Fibroblast of the conjunctiva (primary cell): ENCODE measurements at places on chromosomes 4 and X.

- no peak for DNase-seq
Observed at GRCh38 chrX:68234171-68234910, 199.0 kb downstream of the OPHN1 start.

GRCh38 chr4:185764876-185765275, 47.1 kb downstream of the SORBS2 start:
- DNase-seq: no peak

- DNase-seq: no peak
Observed at GRCh38 chr4:95548738-95549245, at the start of gene UNC5C. Gene UNC5C, minus strand, starts transcription at chr4:95548973.

DNA sequence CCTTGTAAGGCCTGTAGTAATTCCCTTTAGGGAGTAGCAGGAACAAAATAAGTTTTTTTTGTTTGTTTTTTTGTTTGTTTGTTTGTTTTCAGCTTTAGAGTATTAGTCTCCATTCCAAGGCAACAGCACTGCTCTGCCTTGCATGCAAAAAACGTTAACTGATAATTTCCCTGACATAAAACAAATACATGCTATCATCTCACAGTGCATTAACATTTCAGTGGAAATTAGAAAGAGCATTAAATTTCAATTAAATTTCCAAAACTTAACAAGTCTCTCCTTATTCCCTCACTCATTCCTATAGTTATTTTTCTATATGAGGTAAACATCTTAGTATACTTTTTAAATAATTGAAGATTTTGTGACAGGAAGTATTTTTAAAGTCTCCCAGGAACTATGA, 378.4 kb upstream of the PCDH7 start:
- no peak for DNase-seq

DNA sequence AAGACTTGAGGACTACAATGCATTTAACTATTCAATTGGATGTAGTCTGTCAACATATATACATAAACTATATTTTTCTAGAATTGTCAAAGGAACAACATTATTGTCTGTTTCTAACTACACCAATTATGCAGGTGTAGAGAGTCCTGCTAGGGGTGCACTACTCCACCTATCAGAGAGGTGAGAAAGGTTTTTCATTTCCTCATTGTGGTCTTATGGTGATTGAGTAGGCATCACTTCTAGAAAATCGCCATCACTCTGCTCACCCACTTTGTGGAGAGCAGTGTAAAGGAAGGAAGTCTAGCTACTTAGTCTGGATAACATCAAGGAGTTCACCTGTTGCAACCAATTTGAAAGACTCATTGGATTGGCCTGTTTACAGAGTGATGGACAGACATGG, 4.4 kb upstream of the ADH1C start:
- DNase-seq: no peak

GRCh38 chrX:153926858-153927671, 1.0 kb upstream of the ARHGAP4 start:
- DNase-seq: no peak

DNA sequence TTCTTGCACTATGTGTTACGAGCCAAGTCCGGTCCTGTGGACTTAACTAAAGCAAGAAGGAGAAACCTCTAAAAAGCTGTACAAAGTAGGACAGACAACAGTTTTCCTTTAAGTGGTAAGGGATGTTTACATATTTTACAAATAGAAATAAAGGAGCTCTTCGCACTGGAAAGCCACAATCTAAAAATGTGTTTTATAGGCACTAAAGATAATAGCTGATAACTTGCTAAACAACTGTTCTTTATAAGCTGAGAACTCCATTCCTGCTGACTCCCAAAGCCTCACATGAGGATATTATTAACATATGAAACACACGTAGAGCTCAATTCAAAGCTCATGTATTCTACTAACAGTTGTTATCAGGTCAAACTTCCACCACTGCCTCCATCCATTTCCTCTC, 519.9 kb downstream of the INPP4B start:
- no peak for DNase-seq

DNA sequence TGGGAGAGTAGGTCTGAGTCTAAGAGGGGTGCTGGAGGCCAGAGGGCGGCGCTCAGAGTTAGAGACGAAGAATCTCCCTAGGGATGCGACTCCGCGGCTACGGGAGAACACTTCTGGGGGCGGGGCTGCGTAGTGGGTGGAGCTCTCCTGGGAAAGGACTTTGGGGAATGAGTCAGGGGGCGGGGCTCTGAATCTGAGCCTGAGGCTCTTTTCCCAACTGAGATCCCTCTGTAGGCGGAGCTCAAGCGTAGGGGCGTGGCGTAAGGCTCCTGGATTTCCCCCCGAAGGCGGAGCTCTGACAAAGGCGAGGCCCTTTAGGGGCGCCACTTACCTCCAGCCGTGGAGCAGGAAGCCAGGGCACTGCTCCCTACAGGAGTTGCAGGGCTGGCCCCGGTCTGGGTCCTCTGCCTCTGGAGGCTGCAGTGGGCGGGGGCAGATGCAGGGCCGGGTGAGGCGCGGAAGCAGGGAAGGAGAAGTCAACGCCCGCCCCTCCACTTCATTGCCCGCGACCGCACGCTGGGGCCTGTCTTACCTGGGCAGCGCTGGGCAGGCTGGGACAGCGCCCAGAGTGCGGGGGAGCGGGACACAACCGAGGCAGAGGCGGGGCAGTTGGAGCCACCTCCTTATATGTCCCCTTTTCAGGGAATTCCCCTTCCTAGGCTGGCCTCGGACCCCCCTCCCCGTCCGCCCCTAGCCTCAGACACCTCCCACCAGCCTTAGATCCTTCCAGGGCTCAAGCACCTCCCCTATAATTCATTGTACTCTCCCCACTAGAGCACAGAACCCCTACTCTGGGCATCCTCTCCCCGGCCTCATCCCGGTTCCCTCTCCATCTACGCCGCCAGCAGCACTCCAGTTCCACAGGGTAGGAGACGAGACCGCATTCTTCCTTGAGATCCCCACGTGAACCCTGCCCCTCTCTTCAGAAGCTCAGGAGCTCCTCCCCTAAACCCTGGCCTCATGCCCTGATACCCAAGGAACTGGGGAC, 1.6 kb downstream of the PRICKLE3 start:
- DNase-seq: peak; percentile 75

GRCh38 chr4:40261231-40262076, 64.6 kb downstream of the RHOH start:
- DNase-seq: no peak

- no peak for DNase-seq
Observed at GRCh38 chr4:59537246-59537886, 1662.8 kb upstream of the ADGRL3 start.

GRCh38 chrX:145190801-145191389, 56.4 kb upstream of the SPANXN1 start:
- no peak for DNase-seq

DNA sequence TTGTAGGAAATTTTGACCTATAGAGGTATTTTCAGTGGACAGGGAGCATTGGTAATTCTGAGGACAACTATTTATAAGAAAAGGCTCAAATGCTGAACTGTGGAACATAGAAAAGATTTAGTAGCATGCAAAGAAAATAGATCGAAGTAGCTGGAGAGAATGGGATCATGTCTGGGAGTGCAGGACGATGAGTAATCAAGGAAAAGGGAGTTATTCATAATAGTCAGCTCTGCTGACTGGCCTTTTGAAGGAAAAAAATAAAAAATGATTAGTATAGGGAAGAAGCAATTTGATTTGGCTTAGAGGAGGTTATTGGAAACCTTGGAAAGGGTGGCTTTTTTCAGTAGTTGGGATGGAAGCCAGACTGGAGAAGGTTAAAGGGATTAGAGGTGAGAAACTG, 22.9 kb upstream of the ANK2 start:
- no peak for DNase-seq

GRCh38 chr4:88609387-88609786, 17.1 kb downstream of the HERC3 start:
- DNase-seq: no peak

DNA sequence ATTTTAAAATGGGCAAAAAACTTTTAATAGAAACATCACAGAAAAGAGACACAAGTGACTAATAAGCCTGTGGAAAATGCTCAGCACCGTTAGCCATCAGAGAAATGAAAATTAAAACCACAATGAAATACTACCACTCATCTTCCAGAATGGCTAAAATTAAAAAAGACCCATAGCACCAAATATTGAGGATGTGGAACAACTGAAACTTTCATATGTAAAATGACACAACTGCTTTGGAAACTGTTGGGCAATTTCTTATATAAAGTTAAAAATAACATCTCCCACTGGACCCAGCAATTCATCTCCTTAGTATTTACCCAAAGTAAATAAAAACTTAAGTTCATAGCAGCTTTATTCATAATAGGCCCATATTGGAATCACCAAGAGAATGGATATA, 94.2 kb downstream of the TENM3 start:
- peak; percentile 5 for DNase-seq

DNA sequence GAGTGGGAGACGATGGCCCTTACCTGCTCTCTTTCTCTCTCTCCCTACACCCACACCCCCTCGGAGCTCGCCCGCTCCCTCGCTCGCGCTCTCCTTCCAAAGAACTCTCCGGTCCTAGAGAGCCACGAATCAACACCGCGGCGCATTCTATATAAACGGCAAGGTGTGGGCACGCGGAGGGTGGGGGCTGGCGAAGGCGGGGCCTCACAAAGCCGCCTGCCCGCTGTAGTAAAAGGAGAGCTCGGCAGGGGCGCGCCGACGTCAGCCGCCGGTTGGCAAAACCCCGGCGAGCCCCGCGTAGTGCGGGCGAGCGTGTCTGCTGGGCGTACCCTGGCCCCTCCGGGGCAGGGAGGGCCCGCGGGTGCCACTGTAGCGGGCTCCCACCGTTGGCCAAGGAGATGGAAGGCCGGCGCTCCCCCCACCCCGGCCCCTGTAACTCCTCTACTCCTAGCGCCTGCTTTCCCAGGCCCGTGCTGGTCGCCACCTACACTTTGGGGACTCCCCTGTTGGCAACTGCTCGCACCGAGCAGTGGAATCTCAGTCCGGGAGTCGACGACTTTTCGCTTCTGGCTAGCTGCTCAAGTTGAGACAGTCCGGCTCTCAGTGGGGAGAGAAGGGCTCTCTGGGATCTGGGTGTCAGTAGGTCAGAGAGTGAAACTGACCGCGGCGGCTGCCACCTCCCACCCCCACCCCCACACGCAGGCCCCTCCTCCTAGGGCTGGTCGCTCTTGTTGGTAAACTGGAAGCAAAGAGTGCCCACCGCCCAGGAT, 325.5 kb upstream of the F9 start:
- DNase-seq: no peak

- DNase-seq: no peak
Observed at GRCh38 chr4:175622887-175623286, 189.2 kb downstream of the GPM6A start.
